ENCODE measurements at places on chromosomes 16 and 17. TPM values are rescaled to one million over a fixed set of nuclear protein-coding genes. Genes with fewer than 3 reads are reported as not detected.

CEP295NL gene
- total RNA-seq, result not detected

NUFIP2 gene
- total RNA-seq, result 66.9 TPM

CACNG3 gene
- not detected for total RNA-seq

CIITA gene
- 24.6 TPM for total RNA-seq

PPP1R27 gene
- total RNA-seq, result not detected

CTRB1 gene
- total RNA-seq, result not detected

ORAI3 gene
- total RNA-seq, result 19.0 TPM

WNT9B gene
- total RNA-seq, result not detected

SMARCD2 gene
- 138 TPM for total RNA-seq

DNAH2 gene
- total RNA-seq, result not detected

STAT5A gene
- total RNA-seq, result 99.5 TPM

COQ7 gene
- 11.6 TPM for total RNA-seq

LRRC37A gene
- total RNA-seq, result 2.1 TPM

KRT28 gene
- not detected for total RNA-seq

FOXF1 gene
- total RNA-seq, result not detected

TNS4 gene
- total RNA-seq, result 3.7 TPM

HIGD1B gene
- total RNA-seq, result not detected

VWA3A gene
- 0.15 TPM for total RNA-seq

CDH8 gene
- total RNA-seq, result not detected

FOXO3B gene
- total RNA-seq, result 3.1 TPM

MYCBPAP gene
- 3.0 TPM for total RNA-seq

TP53TG3B gene
- not detected for total RNA-seq

PRAC2 gene
- not detected for total RNA-seq

PLK1 gene
- total RNA-seq, result 121 TPM

NOD2 gene
- total RNA-seq, result 3.3 TPM

CD68 gene
- total RNA-seq, result 4.4 TPM

NPW gene
- total RNA-seq, result 0.69 TPM

ABCA10 gene
- 1.6 TPM for total RNA-seq

SLC5A2 gene
- 0.52 TPM for total RNA-seq

PHF23 gene
- total RNA-seq, result 59.2 TPM

KCNH4 gene
- 0.15 TPM for total RNA-seq

HOXB6 gene
- total RNA-seq, result not detected

ODF4 gene
- not detected for total RNA-seq

ITGB4 gene
- 0.96 TPM for total RNA-seq

MYH8 gene
- total RNA-seq, result not detected

ABR gene
- total RNA-seq, result 163 TPM

KRTAP4-9 gene
- total RNA-seq, result not detected

All from activated CD4-positive, alpha-beta T cell treated with anti-CD3 and anti-CD28 coated beads, Interleukin-2, amount 10 ng/mL, durations not matched to agents 7 days and 5 days (primary cell).